ENCODE measurements at places on chromosomes 6 and 20.
A peak's percentile ranks its signal among the peaks of the same experiment; 100 is the strongest.

GRCh38 chr6:70379473-70380013, 33.8 kb upstream of the FAM135A start:
- DNase-seq: no peak

- DNase-seq: no peak
Observed at GRCh38 chr6:67184405-67184804, 1450.7 kb upstream of the ADGRB3 start.

DNA sequence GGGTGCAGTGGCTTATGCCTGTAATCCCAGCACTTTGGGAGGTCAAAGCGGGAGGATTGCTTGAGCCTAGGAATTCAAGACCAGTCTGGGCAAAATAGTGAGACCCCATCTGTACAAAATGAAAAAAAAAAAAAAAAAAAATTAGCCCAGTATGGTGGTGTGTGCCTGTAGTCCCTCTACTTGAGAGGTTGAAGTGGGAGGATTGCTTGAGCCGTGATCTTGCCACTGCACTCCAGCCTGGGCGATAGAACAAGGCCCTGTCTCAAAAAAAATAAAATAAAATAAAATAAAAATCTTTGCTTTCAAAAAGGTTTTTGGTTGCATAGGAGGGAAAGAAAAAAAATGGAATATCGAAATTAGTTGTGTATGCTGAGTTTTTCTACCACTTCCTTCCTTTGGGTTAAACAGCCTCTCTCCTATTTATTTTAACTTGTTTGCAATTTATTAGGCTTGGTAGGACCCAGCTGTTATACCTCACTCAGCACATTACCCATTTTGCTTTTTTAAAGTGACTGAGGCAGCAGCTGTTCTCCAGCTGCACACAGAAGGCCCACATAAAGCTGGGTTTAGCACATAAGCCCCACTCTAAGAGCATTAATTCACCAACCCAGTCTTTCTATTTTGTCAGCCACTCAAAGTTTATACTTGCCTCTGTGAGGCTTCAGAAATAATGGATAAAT, 152.3 kb downstream of the ZFAND3 start:
- DNase-seq: no peak

DNA sequence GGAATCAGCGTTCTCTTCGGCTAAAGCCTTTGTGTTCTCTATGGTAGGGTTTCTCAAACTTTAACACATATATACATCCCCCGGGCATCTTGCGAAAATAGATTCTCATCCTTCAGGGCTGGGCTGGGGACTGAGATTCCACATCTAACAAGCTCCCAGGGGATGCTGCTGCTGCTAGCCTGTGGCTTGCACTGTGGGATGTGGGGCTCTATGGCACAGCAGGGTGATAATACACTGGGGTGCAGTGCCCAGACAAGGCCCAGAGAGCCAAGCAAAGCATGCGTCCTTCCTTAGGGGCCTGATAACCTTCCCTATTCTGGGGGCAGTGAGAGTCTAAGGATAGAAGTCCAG, 102.0 kb downstream of the LAMP5 start:
- DNase-seq: no peak

GRCh38 chr20:45950330-45950646, 15.8 kb downstream of the PCIF1 start:
- no peak for DNase-seq

- DNase-seq: no peak
Observed at GRCh38 chr6:2429460-2429859, 184.1 kb upstream of the GMDS start.

GRCh38 chr6:108676555-108676954, 115.8 kb downstream of the FOXO3 start:
- DNase-seq: no peak

DNA sequence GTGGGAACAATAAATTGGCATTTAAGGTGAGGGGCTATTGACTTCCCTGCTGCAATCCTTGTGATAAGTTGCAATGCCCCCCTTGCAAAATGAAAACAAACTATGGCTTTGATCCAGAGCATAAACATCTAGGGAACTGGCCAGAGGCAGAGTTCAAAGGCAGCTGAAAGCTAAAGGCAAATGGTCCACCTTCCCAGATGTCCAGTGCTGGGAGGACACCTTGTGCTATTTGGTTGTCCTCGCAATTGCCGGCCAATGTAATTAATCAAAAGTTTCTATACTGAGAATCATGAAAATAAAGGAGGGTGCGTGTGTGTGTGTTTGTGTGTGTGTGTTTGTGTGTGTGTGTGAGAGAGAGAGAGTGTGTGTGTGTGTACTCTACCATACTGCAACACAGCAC, 337.4 kb downstream of the CBLN4 start:
- DNase-seq: no peak

GRCh38 chr6:82687855-82688254, 324.2 kb downstream of the TPBG start:
- DNase-seq: no peak

DNA sequence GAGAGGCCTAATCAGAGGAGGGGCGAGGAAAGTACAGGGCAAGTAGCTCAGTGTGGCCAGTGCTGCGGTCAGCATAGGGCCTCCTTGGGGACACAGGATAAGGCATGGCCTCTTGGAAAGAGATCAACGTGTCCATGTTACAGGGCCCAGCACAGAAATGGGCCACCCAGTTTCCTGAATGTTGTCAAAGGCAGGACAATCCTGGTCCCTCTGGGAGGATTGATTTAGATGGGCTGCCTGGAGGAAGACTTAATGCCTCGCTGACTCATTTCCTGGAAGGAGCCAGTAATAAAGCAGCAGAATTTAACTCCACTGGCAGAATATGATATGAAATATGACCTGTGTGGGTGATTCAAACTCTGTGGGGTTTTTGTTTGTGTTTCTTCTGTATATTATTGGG, 16.6 kb downstream of the DDO start:
- DNase-seq: peak; percentile 23

DNA sequence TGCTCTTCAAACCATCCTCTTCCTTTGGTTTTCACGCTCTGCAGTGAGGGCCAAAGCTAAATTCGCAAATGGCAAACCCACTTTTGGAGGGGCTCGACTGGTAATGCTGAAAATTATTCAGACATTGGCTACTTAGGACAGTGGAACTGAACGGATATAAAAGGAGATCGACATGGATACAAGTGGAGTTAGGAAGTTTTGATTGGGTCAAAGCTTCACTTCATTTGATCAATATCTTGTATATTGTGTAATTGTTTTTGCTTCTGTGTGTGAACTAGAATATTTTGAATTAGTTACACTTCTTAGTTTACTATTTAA, 1.2 kb downstream of the FAM8A1 start:
- DNase-seq: no peak

GRCh38 chr6:105364243-105364642, 38.6 kb downstream of the PREP start:
- peak; percentile 8 for DNase-seq

- no peak for DNase-seq
Observed at GRCh38 chr6:75870389-75870788, 121.3 kb downstream of the MYO6 start.

DNA sequence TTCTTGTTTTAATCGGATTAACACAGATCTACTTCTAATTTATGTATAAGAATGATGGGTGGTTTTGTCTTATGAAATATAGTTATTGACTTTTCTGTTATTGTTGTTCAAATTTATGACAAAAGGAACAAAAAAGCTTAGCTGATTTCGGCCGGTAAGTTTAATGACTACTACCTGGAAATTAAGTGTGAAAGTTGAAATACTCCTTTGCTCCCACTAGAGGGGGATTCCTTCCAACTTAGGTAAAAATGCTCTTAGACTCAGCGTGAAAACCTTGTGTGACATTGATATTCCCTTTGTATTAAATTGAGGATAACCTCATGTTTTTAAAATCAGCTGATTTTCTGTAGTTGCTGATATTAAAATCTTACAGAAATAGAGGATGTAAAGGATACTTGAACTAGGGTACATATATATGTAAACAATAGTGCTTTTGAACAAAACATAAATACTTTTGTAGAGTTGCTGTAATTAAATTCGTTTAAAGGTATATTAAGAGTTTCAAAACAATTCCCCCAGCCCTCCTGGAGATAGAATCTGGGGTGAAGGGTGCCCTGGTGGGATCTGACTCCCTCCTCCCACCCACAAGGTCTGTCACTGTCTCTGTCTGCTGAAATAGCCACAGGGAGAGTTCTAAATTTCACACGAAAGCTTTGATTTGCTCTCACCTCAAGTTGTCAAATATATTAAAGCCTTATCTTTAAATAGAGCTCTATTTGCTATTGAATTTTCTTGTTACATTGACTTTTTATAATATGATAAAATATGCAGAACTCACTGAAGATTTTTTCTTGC, 257.5 kb downstream of the ARID1B start:
- DNase-seq: peak; percentile 83

DNA sequence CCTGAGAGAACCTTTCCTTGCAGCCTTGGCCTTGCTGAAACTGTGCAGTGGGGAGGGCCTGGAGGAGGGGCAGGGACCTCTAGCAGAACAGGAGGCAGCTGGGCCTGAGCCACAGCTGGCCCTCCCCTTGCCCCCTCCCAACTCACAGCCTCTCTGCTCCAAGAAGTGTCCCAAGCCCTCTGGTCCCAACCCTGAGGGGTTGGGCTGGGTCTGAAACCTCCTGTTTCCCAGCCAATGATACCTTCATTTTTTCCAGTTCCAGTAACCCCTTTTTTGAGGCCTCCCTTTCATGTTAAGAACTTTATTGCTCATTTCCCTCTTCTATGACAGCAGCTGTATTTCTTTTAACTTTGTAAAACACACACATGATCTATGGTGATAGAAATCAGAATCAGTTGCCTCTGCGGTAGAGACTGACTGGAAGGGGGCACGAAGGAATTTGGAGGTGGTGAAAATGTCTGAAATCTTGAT, 17.9 kb upstream of the ARMC12 start:
- DNase-seq: no peak

- no peak for DNase-seq
Observed at GRCh38 chr20:55437798-55438415, 567.4 kb downstream of the CBLN4 start.

DNA sequence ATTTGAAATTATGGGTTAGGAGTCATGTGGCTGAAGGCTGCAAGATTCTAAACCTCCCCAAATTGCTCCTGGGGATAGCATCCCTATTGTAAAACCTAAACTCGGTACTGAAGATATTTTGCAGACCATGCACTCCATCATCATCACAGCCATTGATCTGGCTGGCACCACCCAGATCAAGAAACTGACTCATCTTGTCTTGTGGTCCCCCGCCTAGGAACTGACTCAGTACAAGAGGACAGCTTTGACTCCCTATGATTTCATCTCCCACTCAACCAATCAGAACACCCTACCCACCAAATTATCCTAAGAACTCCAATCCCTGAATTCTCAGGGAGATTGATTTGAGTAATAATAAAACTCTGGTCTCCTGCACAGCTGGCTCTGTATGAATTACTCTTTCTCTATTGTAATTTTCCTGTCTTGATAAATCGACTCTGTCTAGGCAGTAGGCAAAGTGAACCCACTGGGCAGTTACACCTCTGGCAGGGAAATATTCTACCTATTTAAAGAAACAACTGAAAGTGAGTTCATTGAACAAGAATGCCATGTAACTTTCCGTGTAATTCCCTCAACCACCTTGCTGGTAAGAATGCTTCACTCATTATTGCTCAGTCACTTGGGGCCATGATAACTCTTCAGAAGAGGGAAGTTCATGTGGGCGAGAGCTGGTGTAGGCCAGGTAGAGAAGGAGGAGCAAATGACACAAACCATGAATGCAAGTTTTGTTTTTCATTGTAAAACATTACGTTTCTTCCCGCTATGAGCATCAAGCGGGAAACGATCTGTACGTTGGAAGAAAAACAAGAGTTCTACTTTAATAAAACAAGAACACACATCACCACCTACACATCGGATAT, 602.9 kb upstream of the ARID1B start:
- no peak for DNase-seq
